ENCODE measurements at places on chromosomes 13 and 19.

DNA sequence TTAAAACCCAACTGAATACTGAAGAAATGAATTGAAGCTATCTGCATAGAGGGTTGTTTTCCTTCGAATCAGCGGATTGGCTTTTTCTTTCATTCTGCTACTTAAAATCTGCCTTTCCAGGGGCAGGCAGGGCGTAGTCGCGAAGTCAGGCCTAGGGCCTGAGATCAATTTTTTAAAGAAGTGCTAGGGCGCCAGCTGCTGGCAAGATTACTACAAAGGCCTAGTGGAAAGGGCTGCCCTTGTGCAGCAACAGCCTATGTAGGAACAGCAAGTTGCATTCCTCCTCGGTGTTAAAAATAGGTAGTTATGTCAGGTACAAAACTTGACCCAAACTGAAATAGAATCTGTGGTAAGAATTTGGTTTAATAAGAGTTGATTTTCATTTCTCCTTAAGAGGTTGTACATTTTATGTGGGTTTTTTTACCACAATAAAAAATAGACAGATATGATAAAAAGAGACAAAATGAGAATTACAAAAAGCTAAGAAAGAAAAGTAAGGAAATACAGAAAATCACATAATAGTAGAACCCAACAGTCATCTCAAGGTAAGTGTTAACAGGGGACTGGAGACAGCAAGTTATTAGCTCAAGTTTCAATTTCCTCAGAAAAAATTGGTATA is 9.5 kb upstream of the URAD start:
- no peak for DNase-seq

- DNase-seq, result no peak
Measured at GRCh38 chr19:10625003-10625761, at the start of gene SLC44A2. Gene SLC44A2 (plus strand): TSS chr19:10625553. CDS start chr19:10625634, 81 bp downstream.

- DNase-seq, result no peak
Measured at GRCh38 chr13:113623491-113624234, 34.3 kb downstream of the ATP4B start.

GRCh38 chr13:113497217-113497616 is 6.7 kb upstream of the DCUN1D2 start:
- no peak for DNase-seq

GRCh38 chr13:75993823-75994222 is 357.7 kb downstream of the LMO7 start:
- DNase-seq, result no peak

- no peak for DNase-seq
Measured at GRCh38 chr13:31920727-31921100, 110.9 kb upstream of the FRY start.
